ENCODE measurements at places on chromosomes 3 and 15.

- no peak for DNase-seq
These were observed 207.2 kb downstream of the EPHA3 start for GRCh38 chr3:89314454-89315098.

DNA sequence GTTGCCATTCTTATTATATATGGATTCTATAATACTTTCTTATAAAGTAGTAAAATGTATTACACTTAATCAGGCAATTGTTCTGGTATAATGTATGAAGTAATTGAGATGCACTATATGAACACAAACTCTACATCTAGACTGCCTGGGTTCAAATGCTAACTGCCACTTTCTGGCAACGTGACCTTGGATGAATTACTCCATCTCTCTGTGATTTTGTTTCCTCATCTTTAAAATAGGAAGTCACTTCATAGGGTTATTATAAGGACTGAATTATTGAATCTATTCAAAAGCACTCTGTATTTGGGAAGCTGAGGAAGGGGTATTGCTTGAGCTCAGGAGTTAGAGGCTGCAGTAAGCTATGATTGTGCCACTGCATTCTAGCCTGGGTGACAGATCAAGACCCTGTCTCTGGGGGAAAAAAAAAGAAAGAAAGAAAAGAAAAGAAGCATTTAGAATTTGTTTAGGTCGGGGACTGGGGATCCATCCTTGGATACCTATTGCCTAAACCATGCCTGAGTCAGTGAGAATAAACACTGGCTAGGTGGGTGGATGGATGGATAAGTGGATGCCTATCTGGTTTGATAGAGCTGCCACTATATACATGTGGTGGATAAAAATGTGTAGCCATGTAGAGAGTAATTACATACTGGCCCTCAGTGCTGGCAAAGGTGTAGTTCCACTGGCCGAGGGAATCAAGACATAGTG is 2.5 kb downstream of the TM4SF1 start:
- DNase-seq = no peak

DNA sequence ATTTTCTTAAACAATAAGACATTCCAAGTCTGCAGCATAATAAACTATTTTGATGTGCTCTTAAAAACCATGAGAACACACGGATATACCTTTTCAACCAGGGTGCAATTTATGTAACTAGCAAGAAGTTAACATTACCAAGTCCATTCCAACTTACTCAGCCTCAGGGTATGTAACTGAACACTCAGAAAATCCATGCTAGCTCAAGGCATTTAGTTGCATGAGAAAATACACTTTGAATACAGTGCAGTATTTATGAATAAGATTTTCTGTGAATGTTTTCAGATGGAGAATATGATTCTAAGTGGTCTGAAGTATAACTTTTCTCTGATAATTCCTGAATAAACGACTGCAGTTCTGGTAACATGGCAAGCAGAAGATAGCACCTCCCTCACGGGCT is 124.3 kb downstream of the SNRK start:
- DNase-seq = no peak

- no peak for DNase-seq
These were observed 58.9 kb upstream of the GOLGA8J start for GRCh38 chr15:30023798-30024295.

DNA sequence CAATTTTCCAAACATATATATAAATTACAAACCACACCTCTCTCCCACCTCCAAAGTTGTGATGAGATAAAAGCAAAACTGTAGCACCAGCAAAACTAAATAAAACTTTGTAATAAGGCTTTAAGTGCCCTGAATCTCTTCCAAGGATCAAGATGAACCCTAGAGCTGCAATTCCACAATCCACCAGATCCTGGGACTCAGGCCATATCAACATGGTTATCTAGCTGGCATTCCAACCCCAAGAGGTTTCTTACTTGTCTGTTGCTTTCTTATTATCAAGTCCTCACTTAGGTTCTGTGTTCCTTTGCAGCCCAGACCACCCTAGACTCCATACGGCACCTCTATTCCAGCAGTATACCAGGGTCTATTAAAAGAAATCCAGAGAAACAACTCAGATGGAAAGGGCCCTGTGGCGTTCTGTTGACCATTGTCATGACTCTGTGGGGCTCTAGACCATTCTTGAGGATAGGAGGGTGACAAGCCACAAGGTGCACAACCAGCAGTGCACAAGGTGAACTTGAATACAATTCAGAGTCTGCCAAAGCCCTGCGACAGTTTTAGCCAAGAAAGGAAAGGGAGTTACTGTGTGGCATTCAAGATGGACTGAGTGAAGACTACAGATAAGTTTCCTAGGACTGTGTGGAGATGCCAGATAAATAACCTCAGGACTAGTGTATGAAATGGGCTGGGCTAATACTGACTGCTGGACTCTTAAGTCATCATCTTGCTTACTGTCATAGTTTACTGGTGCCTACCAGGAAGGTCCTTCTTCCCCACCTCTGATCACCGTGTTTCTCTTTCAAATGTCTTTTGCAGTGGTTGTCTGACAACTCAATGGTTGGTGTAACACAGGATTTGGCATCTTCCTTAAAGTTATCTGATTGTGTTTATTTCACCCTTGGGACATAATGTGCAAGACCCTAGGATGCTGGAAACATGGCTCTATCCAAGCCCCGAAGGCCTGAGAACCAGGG is 27.2 kb downstream of the ACKR2 start:
- no peak for DNase-seq

- DNase-seq = peak; percentile 16
These were observed 22.2 kb downstream of the ALDH1A2 start for GRCh38 chr15:58043192-58043903.

GRCh38 chr3:172516318-172517214 is 6.7 kb downstream of the TNFSF10 start:
- peak; percentile 44 for DNase-seq

DNA sequence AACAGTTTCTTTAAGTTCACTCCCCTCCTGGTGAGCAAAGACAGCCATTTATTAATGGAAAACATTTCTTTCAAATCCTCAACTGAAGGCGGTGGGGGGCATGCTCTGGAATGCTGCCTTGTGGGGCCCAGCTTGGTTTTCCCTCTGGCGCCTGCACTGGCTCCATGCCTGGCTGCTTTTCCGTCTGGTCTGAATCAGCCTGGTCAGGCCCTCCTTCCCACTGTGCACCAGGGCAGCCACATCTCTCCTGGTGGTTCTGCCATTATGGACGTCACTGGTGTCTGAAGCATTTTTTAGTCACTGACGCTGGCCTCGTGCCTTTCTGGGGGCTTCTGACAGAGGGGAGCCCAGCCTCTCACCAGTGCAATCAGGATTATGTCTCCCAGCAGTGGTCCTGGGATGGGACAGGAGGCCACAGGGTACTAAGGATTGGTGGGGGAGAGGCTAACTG is 57.6 kb upstream of the APEH start:
- DNase-seq = no peak

DNA sequence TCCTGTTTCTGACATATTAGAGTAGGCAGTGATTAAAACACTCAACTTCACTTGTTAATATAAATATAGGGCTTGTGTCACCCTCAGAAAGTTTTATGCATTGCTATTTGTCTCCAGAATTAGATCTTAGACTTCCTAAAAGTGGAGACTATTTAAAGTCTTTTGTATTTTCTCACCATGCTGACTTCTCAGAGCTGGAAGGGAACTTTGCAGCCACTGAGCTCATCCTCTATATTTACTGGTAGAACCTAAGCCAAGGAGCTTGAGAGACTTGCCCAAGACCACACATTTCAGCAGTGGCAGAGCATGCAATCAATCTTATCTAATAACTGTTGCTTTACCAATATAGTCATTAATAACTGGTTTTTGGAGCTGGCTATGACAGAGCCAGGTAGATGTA is 53.2 kb downstream of the STAC start:
- DNase-seq = no peak

- DNase-seq = no peak
These were observed 157.8 kb downstream of the IL1RAP start for GRCh38 chr3:190671658-190672057.

DNA sequence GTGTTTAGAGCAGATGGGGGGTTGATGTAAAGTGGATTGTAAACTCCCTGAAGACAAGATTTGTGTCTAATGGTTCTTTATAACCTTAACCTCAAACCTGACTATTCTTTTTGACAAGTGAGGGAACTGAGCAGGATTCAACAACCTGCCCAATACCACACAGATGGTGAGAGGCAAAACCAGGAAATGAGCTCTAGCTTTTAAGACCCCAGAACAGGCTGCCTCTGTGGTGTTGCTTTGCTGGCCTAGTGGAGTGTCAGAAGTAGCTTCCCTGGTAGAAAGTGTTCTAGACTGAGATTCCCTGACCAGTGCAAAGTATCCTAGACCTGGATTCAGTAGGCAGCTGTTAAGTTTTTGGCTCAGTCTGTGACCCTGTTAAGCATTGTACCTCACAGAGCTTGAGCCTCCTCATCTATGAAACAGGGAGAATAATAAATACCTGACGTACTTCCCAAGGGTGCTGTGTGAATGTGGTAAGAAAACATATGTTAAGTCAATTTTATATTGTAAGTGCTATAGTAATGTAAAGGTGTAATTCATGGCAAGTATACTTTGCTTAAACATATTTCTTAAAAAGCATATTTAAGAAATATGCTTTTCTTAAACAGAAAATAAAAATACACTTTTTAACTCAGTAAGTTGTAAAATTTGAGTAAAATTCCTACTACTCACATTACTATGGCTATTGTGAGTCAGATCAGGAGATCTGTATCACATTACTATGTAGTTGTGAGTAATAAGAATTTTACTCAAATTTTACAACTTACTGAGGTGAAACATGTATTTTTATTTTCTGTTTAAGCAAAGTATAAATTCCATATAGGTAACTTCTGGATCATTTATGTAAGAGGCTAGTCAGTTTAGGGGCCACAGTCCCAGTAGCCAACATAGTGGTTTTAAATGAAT is 8.8 kb downstream of the GPR87 start:
- DNase-seq = no peak

DNA sequence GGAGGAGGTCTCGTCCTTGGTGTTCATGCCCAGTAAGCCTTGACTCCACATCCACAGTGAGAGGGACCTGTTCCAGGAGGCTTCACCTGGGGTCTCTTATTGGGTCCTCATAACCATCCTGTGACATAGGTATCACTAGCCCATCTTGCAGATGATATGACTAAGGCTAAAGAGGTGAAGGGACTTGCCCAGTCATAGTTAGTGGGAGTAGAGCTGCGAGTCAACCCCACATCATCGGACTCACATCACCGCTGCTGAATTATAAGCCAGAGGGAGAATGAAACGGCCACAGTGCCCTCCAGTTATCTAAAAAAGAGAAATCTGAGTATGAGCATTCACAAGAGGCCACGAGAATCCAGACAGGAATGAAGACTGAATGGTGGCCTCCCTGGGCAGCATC is 66.0 kb downstream of the MESD start:
- no peak for DNase-seq

DNA sequence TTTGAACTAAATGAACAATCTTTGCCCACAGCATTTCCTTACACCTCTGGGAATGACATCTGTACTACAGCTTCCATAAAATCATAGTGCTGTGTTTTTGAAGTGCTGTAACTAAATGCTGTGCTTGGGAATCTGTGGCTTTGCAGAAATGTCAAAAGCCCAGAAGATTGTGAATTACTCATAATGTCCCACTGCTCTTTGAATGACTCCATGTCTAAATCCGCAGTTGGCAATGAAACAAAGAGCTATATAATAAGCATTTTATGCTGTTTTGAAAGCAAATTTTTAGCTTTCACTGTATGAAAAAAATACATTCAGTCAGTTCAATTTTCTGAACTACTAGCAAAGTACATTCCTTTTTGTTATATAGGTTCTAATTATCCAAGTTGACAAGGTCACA is 88.6 kb upstream of the ADAMTS17 start:
- DNase-seq = no peak

GRCh38 chr3:170737498-170738162 is 132.4 kb downstream of the RPL22L1 start:
- no peak for DNase-seq

DNA sequence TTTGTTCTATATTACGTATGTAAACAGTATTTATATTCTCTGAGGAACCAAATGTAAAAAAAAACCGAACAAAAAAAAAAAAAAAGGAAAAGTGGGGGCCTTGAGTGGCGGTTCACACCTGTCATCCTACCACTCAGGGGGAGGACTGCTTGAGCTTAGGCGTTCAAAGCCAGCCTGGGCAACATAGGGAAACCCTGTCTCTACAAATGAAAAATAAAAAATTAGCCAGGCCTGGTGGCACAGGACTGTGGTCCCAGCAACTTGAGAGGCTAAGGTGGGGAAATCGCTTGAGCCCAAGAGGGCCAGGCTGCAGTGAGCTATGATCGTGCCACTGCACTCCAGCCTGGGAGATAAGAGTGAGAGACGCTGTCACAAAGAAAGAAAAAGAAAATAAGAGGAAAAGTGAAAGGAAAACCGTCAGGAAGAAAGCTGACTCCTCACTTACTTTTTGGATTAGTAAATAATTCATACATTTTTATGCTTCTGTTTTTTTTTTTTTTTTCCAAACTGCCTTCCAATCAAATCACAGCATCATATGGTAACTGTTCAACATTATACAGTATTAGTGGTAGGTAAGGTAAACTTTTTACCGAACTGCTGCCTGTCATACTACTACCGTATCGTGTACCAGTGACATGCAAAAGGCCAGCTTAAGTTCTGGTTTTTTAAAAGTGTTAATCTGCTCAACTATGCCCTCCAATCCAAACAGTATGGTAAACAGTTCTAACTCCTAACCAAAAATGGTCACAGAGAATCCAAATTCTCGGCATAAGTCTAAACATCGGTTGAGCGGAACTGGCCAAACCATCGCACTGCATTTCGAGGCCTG is 1.2 kb downstream of the PHC3 start:
- no peak for DNase-seq

DNA sequence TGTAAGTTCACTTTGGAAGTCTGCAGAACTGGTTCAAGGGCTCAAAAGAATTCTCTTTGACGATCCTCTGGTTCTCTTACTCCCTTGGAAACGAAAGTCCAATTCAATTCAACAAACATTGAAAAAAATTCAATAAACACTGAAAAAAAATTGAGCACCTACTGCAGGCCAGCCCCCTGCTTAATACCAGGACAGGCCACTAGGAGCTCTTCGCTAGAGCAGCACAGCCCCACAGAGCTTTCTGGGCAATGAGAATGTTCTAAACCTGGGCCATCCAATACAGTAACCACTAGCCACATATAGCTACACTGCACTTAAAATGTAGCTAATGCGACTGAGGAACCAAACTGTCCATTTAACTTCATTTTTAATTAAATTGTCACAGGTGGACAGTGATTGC is 50.4 kb upstream of the DCLK3 start:
- no peak for DNase-seq

Measured in stimulated activated CD4-positive, alpha-beta T cell treated with anti-CD3 and anti-CD28 coated beads, Interleukin-1b, Interleukin-23, amount 100 ng/mL, for 48 hours (primary cell).